ENCODE measurements at places on chromosomes 12 and 14.

- DNase-seq, result no peak
These were observed 16.1 kb downstream of the BIN2 start for GRCh38 chr12:51307655-51308593.

DNA sequence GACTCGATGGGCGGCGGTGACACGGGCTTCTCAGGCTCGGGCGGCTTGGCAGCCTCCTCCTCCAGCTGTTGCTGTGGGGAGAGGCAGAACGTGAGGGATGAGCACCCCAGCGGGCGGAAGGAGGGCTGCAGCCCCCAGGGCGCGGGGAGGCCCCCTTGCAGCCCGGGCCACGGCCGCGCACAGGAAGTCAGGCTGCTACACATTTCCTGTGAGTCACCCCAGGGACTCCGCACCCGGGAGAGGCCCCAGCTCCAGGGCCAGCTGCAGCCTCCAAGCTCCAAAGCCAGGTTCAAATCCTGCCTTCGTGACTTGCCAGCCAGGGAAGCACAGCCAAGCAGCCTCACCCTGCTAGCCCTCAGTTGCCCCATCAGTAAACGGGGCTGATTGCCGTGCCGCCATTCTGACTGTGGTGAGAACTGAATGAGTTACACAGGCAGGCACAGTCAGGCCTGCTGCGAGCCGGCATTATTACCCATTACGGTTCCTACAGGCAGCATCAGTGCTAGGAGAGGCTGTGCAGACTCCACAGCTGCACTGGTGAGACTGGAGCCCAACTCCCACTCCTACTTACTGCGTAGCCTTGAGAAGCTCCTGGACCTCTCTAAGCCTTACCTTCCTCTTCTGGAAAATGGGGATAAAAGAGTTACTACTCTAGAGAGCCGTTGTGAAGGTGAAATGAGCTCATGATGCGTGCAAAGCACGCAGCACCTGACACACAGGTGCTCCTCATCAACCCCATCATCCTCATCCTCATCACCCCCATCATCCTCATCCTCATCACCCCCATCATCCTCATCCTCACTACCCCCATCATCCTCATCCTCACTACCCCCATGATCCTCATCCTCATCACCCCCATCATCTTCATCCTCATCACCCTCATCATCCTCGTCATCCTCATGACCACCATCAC lies 100.9 kb downstream of the NCOR2 start:
- DNase-seq, result no peak

DNA sequence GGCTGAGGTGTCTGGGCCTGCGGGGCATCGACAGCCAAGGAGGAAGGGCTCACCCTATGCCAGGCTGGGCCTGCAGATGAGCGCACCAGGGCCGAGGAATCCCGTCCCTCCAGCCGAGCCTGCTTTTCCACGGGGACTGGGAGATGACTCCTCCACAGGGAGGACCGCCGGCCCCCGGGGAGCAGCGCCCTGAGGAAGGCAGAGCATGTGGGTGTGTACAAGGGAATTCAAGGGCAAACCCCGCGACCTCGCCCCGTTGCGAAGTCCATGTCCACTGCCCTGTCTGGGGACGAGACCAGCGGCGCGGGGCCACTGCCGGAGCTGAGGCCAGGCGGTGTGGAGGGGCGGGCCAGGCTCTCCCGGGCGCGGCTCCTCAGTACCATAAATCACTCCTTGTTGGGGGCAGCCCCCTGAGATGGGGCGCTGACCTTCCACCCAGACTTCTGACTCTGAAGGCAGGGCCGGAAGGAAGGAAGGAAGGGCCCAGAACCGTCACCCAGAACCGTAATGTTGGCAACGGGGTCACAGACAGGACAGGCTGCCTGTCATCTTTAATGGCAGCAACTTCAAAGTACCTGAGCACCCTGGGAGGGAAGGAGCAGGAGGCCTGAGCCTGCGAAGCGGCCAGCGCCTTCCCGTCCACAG lies 52.5 kb downstream of the RNF34 start:
- no peak for DNase-seq

DNA sequence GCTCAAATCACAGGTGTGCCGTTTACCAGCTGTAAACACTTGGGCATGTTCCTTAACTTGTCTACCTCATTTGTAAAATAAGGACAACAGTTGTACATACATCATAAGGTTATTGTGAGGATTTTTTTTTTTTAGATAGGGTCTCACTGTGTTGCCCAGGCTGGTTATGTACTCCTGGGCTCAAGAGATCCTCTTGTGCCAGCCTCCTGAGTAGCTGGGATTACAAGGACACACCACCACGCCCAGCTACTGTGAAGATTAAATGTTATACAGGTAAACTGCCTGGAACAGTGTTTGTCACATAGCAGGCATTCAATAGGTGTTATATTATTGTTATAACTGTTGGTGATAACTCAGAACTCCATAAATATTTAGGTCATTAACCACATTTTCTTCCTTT lies 12.7 kb downstream of the TMED10 start:
- no peak for DNase-seq

GRCh38 chr14:30252151-30252550 lies 306.8 kb upstream of the G2E3 start:
- no peak for DNase-seq

- DNase-seq, result no peak
These were observed 8.2 kb upstream of the GALNT9 start for GRCh38 chr12:132337557-132337956.

DNA sequence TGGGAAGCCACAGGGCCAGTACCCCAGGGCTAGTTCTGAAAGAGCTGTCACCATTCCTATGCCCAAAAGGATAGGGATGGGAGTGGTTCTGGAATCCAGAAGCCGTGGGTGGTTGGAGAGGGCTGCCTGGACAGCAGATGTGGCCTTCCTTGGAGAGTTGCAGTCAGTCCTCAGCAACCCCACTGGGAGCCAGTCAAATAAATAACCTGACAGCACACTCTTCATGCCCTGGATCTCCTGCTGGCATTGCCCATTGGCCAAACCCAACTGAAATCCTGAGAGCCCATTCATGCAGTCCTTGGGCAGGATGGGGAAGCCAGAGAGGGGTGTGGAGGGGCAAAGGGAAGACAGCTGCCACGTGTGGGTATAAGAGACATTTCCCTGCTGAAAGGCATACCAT lies 128.2 kb downstream of the PTPN11 start:
- DNase-seq, result no peak

GRCh38 chr12:50056639-50056976 lies 788 bp upstream of the ASIC1 start:
- no peak for DNase-seq

GRCh38 chr12:1282670-1283315 lies 291.8 kb downstream of the ERC1 start:
- no peak for DNase-seq

- DNase-seq, result no peak
These were observed 20.4 kb downstream of the CCDC88C start for GRCh38 chr14:91396959-91397815.

DNA sequence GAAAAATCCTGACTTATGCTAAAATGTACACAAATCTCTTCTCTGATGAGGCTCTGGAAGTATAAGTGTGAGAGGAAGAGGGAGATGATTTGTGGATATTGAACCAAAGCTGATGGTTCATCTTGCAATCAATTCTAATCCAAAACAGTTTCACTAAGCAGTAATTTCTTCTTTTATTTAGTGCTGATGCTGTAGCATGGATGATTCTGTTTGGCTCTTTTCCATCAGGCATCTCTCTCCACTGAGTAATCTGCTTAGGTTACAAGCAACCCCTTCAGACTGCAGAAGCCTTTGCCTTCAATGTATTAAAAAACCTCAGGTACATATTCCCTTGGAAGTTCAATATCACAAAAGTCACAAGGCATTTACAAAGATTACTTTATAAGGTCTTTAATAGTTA lies 159.1 kb upstream of the CCDC198 start:
- DNase-seq, result no peak

DNA sequence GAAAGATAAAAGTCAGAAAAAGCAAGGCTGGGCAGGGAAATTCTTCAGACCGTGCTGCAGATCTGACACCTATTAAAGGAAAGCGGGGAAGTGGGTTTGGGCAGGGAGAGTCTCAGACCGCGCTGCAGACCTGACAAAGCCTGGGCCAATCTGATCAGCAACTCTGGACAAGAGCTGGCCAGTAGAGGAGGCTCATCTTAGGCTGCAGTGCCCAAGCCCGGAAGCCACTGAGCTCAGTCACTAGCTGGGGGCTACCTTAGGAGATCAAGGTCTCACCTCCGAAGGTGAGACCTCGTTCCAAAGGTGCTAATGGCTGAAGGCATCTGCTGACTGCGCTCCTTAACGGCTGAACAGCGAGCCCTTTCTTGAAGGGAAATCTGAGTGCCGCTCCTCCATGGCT lies 60.2 kb downstream of the SINHCAF start:
- DNase-seq, result no peak

DNA sequence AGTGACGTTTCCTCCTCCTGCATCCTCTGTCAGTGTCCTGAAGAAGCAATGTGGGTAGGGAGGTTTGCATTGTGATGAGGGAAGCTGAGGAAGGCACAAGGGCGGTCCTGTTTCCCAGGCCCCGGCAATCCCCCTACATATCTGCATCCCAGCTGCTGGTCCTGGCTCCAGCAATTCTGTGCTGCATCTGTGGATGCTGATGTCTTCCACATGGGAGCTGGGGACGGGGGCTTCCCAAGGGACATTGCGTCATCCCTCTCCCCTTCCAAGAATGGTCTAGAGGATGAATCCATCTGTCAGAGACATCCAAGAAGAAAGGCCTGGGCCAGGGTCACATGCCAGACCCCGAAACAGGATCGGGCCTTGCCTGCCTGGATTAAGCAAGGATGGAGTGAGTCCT lies 52.1 kb downstream of the TSPAN11 start:
- DNase-seq, result no peak

DNA sequence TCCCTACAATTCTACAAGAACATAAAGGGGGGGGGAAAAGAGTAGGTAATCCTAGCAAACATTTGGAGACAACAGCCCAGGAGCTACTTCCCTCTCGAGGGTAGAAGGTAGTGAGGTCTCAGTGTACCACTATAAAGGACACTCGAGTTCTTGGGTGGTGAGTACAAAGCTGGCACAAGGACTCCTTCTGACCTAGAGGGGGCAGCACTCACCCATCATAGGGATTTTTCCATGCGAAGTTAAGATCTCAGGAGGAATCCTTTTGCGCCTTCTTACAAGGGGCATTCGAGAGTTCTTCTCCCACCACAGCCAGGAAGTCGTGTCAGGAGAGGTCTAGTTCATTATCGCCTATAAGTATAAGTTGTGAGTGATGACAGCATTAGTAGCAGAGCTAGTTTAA lies 200.2 kb upstream of the RBM19 start:
- peak; percentile 23 for DNase-seq

DNA sequence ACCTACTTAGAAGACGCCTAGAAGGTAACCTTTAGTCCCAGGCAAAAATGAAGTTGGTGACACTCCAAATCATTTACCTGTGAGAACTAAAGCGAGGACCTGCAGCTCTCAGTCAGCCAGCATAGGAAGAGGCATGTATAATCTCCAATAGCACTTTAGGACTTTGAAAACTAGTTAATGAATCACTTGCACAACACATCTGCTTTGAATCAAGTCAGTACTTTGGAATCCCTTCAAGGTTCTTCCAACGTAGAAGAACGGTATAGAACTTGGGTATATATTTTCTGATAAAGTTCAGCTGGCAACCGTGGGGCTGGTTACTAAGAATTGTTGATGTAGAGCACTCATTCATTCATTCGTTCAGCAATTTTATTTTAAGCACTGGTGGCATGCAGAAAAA lies 251.9 kb downstream of the TMEM132D start:
- DNase-seq, result no peak

- DNase-seq, result no peak
These were observed 1.3 kb downstream of the TEDC1 start for GRCh38 chr14:105492031-105492970.

DNA sequence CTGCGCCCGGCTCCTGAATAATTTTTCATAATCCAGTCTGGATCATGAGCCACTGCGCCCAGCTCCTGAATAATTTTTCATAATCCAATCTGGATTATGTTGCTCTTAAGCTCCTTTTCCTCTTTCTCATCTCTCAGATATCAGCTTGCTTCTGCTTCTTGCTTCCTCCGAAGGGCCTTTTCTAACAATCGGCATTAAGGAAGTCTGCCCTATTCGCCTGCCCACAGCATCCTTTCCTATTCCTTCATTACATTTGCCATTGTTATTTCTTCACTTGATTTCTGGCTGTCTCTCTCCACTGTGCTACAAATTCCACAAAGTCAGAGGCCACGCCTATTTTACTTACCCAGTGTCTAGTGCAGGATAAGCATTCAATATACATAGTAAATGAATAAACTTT lies 83.5 kb downstream of the TTC7B start:
- no peak for DNase-seq

DNA sequence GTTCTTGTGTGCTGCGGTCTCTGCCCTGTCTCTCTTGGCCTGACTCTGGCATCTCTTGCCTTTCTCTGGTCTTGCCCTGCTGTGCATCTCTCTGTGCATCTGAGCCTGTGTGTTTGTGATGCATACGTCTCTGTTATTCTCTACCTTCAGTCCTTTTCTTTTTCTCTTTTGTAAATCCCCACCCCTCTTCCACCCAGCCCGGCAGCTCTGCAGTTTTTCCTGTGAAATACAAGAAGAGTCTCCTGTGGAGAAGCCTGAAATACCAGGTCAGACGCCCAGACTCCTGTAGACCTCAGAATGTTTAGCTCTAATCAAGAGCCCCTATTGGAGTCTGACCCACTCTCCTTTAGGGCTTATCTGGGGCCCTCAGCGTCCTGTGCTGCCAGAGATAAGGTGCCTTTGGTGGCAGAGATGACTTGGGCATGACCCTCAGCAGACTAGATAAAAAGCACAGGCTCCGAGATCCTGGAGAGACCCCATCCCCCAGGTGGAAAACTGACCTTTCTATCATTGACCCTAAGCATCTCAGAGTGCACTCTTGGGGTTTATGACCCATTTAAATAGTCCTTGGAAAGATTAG lies 167.5 kb upstream of the SRRM4 start:
- DNase-seq, result no peak

- DNase-seq, result no peak
These were observed 179.6 kb upstream of the NUDT4 start for GRCh38 chr12:93198086-93198485.

- DNase-seq, result no peak
These were observed 9.2 kb upstream of the ING4 start for GRCh38 chr12:6672143-6672542.

DNA sequence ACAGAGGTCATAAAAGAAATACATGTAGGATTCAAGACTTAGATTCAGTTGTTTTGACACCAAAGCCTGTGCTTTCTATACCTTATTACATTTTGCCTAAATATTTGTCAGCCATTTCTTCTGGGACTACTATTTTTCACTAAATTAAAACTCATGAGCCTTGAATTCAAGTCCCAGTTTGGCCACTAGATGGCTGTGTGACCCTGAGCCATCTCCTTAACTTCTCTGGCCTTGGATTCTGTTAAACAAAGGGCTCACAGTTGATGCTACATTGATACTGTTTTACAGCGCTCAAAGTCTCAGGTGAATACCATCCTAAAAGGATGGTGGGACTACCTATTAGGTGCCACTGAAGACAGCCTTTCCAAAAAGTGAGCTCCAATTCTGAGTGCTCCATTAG lies 39.6 kb upstream of the CCDC198 start:
- no peak for DNase-seq

DNA sequence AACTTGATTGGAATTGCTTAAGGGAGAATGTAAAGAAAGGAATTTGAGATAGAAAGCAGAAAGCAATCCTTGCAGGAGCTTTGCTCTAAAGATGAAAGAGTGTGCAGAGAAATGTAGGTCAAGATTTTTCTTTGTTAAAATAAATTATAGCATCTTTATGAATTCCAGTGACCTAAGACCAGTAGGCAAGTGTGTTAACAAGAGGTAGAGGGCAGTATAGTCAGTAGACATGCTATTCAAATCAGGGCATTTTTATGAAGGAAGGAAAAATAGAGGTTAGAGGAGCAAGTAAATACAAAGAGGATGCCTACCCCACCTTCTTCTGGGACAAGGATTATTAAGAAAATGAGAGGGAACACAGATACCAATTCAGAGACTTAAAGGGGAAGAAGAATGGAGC lies 148.5 kb downstream of the PLCZ1 start:
- DNase-seq, result no peak

Measured in substantia nigra (tissue), 51 donors.